ENCODE measurements at places on chromosomes 13 and 19.

GRCh38 chr19:16587833-16588823 is 15.9 kb upstream of the SLC35E1 start:
- no peak for DNase-seq

DNA sequence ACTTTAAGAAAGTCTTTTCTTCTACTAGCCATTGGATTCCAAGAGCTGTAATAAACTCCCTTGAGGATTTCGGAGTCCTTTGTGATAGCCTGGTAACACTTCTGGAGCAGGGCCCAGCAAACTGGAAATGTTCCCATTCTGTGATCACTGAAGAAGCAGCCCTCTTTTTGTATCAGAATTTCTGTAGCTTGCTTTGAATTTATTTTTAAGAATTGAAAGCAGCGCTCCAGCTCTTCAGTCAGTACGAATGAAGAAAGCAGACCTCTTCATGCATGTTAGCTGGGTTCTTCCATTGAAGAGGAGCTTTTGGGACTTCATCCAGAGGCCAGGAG is 141.5 kb downstream of the AKAP11 start:
- no peak for DNase-seq

GRCh38 chr13:80931766-80932165 is 590.8 kb upstream of the SPRY2 start:
- DNase-seq: no peak

DNA sequence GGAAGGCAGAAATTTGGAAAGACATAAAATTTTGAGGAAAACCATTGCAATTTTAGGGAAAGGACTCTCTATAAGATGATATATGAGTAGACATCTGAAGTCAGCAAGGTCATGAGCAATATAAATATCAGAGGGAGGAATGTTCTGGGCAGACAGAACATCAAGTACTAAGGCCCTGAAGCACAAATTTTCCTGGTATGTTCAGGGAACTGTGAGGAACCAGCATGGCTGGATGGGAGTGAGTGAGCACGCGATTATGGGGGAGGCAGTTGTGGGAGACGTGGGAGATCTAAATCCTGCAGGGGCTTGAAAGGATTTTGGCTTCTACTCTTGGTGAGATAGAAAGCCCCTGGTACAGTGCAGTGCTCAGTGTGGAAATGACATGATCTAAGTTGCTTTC is 112.0 kb downstream of the TBC1D4 start:
- no peak for DNase-seq
